T-cell (primary cell): ENCODE measurements at places on chromosomes 2 and 18. TPM values are rescaled to one million over a fixed set of nuclear protein-coding genes. Genes with fewer than 3 reads are reported as not detected.
A peak's percentile ranks its signal among the peaks of the same experiment; 100 is the strongest.

Gene ANKRD62
- not detected for total RNA-seq

Gene IGFBP5
- not detected for total RNA-seq

Gene ALPP
- not detected for total RNA-seq

DNA sequence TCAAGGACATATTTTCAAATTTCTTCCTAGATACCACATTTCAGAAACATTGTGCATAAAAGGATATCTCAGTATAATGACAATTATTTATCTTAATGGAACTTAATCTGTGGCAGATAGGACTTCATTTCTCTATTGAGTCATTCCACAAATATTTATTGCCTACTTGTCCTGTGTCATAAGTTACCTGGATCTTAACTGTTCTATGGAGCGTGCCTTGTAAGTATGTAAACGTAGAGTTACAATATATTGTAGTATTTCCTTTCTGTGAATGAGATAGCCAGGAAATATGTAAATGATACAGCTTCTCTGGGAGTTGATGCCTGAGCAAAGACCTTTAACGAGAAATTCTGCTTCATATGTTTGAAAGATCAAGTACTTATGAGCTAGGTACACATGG is 2.5 kb downstream of the AGFG1 start:
- DNase-seq = no peak

Gene TFCP2L1
- 0.54 TPM for total RNA-seq

GRCh38 chr2:45261746-45262145 is 252.5 kb upstream of the SIX2 start:
- no peak for DNase-seq

- DNase-seq = no peak
These were observed 820.0 kb downstream of the CPS1 start for GRCh38 chr2:211376410-211376809.

Gene SLC40A1
- 34.3 TPM for total RNA-seq

DNA sequence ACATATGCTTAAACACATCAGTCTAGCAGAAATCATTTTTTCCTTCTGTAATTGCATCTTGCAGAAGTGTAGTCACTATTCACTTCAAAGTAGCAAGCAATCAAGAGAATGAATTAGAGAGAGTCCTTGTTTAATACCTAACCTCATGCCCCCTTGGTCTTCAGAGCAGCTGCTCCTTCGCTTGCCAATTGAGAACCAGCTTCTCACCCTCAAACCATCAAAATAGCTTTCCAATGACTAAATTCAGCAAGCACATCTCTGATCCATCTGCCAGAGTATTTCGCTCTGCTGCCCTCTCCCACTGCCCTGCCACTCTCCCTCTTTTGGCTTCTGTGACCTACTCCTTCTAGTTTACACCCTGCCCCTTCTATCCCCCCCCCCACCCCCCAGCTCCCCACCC is 120.7 kb upstream of the AGAP1 start:
- DNase-seq = no peak

Gene ANKRD30B
- total RNA-seq = not detected

DNA sequence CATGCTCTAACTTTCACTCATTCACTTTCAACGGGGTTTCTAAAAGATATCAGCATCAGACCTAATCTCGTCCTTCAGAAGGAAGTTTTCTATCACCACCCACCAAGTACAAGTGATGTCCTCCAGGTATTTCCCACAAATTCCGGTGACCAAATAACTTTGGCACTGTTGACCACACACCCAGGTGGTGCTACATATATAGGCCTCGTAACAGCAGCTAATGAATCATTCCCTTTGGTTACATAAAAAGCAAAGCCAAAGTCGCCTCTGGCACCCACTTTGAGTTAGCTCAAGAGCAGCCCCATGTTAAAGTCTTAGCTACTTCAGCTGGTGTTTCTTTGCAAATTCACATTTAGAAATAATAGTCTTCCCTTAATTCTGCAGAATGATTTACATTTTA is 138.2 kb upstream of the OSR1 start:
- DNase-seq = no peak

DNA sequence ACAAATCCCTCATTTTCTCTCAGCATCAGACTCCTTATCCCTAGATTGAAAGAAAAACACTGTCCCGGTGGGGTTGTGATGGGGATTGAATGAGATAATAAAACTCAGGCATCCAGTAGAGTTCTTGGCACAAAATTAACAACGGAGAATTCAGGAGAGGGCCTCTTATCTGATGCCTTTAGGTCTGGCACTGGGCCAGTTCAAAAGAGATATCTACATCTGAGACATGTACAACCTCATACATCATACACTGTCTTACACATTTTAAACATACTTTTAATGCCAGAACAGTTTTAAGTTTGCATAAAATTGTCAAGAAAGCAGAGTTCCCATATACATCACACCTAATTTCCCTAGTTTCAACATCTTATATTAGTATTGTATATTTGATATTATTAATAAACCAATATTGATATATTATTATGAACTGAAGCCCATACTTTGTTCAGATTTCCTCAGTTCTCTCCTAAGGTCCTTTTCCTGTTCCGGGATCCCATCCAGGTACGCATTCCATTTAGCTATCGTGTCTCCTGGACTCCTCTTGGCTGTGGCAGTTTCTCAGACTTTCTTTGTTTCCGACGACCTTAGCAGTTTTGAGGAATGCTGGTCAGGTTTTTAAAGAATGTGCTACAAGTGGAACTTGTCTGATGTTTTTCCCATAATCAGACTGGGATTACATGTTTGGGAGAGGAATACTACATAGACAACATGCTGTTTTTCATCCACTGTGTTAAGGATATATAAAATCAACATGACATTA is 27.8 kb downstream of the NXPH2 start:
- DNase-seq = no peak

Gene HOXD11
- not detected for total RNA-seq

- peak; percentile 68 for DNase-seq
These were observed 1.8 kb downstream of the GYPC start for GRCh38 chr2:126657636-126658318.

DNA sequence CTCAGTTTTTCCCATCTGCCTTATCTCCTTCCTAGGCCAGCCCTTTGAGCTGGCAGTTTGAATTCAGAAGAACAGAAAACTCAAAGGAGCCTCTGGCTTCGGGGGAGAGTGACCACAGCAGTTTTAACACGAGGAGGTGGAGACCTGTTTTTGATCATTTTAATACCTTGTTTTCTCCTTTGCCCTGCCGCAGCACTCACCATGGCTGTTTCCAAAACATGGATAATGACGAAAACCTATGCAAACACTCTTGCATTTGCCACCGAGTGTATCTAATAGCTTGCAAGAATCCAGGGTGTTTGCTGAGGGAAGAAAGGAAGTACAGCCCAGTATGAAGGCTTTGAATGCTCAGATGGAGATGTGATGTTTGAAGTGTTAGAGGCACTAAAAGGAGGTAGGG is 167.1 kb downstream of the PRKCE start:
- DNase-seq = no peak

DNA sequence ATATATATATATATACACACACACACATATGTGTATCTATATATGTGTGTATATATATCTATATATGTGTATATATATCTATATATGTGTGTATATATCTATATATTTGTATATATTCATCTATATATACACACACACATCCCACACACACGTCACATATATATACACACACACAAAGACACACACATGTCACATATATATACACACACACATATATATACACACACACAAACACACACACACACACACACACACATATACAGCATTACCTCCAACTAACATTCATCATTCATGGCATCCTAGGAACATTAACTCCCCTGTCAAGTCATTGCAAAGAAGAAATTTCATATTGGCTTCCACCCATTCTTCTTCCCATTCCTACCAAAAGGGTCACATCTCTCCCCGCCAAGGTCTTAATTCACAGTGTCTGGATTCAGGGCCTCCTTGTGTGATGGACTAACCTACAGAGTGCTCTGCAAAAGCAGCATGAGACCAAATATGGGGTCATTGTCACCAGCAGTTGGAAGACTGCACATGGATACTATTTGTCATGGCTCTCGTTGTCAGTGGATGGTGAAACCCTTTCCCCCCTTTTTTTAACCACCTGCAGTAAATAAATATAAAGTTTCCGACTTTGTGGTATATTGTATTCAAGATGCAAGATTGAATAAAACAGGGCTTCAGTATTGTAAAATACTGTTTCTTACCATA is 67.0 kb downstream of the IRS1 start:
- no peak for DNase-seq
